Amniotic stem cell (primary cell): ENCODE measurements at places on chromosomes 3 and 15.

DNA sequence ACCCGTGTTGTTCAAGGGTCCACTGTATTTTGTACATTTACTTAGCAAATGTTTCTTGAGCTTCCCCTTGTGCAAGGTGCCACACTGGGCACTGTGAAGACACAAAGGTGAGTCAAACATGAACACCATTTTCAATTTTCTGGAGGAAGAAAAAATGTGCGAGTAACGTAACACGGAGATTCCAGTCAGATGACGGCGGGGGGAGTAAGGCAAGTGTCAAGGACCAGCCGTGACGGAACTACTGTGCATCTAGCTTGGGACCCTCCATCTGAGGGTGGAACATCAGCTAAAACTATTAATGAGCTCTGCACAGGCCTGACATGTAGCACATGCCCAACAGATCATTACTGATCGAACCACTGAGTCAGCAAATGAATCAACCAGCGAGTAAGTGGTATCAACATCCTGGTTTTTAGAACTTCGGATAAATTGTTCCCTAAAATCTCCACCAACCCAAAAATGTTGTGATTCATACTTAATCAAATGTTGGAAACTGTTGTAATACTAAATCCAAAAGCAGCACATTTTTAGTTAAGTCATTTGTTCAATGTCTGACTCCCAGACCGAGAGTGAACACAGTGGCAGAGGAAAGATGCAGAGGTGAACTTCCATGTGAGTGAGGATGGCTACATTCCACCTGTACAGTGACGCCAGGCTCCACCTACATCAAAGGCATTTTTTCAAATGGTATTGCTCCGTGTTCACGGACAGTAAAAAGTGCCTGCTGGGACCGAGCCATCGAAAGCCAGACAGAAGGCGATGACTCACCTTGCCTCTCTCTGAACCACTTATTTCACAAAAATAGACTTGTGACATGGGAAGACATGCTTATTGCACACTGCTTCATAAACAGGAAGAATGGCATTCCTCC, 172.2 kb downstream of the ATP10A start:
- peak; percentile 6 for DNase-seq

GRCh38 chr15:76181705-76182107, 121.9 kb downstream of the TMEM266 start:
- no peak for DNase-seq

- DNase-seq: no peak
Measured at GRCh38 chr3:121111914-121112612, 204.1 kb downstream of the STXBP5L start.

DNA sequence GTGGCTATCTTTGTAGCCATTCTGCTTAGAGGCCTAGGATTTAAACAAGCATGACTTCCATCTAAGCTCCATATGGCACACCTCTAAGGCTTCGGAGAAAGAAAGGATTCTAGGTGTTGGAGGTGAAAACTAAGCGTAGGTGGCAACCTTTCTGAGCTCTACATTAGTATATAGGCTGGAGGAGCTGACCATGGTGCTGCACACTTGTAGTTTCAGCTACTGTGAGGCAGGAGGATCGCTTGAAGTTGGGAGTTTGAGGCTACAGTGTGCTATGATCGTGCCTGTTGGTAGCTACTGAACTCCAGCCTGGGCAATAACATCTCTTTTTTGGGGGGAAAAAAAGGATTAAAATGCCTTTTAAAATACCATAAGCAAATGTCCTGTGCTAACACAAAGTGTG, 7.4 kb downstream of the EAF1 start:
- no peak for DNase-seq

- no peak for DNase-seq
Measured at GRCh38 chr3:29397406-29397805, 116.5 kb downstream of the RBMS3 start.

- DNase-seq: no peak
Measured at GRCh38 chr3:157170861-157171260, 10.9 kb upstream of the CCNL1 start.

DNA sequence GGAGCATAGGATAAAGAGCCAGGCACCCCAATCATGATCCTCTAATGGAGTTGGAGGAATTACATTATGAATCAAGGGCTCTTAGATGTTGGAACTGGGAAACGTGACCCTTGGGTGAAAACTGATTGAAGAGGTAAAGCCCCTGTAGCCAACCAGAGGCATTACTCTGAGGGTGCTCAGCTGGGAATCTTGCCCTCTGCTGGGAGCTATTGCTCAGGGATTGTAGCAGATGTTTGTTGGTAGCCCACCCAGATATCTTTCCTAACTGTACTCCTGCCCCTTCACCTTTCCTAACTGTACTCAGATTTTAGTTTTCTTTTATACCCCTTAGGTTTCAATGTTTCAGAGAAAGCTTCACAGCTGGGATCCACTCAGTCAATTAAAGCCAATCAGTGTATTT, 74.2 kb downstream of the RARB start:
- no peak for DNase-seq

GRCh38 chr15:47273864-47274263, 443.4 kb upstream of the SEMA6D start:
- no peak for DNase-seq
